Mesothelial cell of epicardium (in vitro differentiated cells): ENCODE measurements at places on chromosomes 2 and 18. TPM values are rescaled to one million over a fixed set of nuclear protein-coding genes. Genes with fewer than 3 reads are reported as not detected.

PPP1R1C gene
- total RNA-seq: 5.8 to 6.8 TPM (median 6.3 TPM) in 3 replicates

SFTPB gene
- not detected in 3 replicates for total RNA-seq

TEX44 gene
- total RNA-seq: not detected in 3 replicates

KCNF1 gene
- 0.72 to 0.93 TPM (median 0.83 TPM) in 3 replicates for total RNA-seq

EFR3B gene
- 14.4 to 16.7 TPM (median 15.4 TPM) in 3 replicates for total RNA-seq

FAM237A gene
- not detected in 3 replicates for total RNA-seq

SLC4A5 gene
- total RNA-seq: 7.5 to 9.3 TPM (median 9.2 TPM) in 3 replicates

TXNDC2 gene
- 0.29 TPM in 1 of 3 replicates, not detected in the others for total RNA-seq

ERBB4 gene
- 8.5 to 9.5 TPM (median 9.2 TPM) in 3 replicates for total RNA-seq

ZNF396 gene
- 1.2 to 1.8 TPM (median 1.6 TPM) in 3 replicates for total RNA-seq

ZAP70 gene
- total RNA-seq: 1.9 to 3.1 TPM (median 2.3 TPM) in 3 replicates

NEDD4L gene
- total RNA-seq: 134 to 141 TPM (median 135 TPM) in 3 replicates

DNA sequence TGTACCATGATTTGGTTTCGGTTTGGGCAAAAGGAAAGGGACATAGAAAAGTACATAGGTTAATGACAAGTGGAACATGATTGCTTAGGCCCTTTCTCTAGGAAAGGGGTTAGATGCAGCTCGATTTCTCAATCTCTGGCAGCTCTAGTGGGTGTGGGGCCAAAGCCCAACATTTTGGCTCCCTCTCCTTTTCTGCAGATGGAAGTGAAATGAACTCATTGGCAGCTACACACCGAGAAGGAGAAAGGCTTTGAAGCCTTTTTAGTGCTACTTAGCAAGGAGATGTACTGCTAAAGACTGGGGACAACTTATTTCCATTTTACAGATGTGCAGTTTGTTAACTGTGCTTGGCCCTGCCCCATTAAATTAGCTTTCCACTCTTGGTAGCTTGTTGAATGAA lies 93.8 kb downstream of the LYPD6B start:
- H3K4me1 ChIP-seq: peaks cover 49% of the 10 kb centered on the region
- H3K27me3 ChIP-seq: no peaks in the 10 kb centered on the region
- no peak for DNase-seq
- no peaks in the 10 kb centered on the region for H3K36me3 ChIP-seq

DNA sequence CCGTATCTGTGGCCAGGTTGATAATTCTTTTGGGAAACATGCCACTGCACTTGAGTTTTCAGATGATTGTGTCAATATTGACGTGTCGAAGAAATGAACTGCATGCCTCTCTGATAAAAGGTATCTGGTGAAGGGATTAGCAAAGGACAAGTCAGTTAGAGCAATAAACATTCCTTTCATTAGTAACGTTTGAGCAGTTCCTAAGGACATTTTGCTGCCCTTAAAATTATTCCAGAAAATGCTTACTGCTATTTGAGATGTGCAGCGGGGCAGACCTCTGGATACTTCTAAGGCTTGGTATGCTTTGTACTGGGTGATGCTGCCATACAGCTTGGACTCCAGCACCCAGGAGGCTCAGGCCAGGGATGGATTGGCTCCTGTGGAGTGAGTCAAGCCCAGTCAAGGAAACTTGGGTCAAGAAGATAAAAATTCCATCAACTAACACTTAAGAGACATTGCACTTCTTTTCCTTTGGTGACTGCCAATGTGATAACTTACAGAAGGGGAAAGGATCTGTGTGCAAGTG lies 166.7 kb downstream of the FHOD3 start:
- no peak overlapping the region for H3K4me3 ChIP-seq
- DNase-seq: no peak

- DNase-seq: no peak
- peak overlapping the region; percentile 56 for H3K27ac ChIP-seq
- H3K4me3 ChIP-seq: no peak overlapping the region
- peaks cover 49% of the 10 kb centered on the region for H3K4me1 ChIP-seq
- H3K36me3 ChIP-seq: no peaks in the 10 kb centered on the region
- no peaks in the 10 kb centered on the region for H3K27me3 ChIP-seq
Observed at GRCh38 chr2:120914839-120915521, 179.3 kb downstream of the GLI2 start.

GRCh38 chr18:59718108-59718463 lies 20.9 kb upstream of the CCBE1 start:
- no peaks in the 10 kb centered on the region for H3K36me3 ChIP-seq
- no peak overlapping the region for H3K4me3 ChIP-seq
- H3K4me1 ChIP-seq: peaks cover 14% of the 10 kb centered on the region
- H3K27ac ChIP-seq: no peak overlapping the region
- H3K27me3 ChIP-seq: peaks cover 24% of the 10 kb centered on the region
- no peak for DNase-seq

GRCh38 chr2:46909771-46910419 lies 5.7 kb downstream of the MCFD2 start:
- no peak overlapping the region for H3K4me3 ChIP-seq
- H3K27me3 ChIP-seq: no peaks in the 10 kb centered on the region
- no peak for DNase-seq
- peaks cover 34% of the 10 kb centered on the region for H3K36me3 ChIP-seq

DNA sequence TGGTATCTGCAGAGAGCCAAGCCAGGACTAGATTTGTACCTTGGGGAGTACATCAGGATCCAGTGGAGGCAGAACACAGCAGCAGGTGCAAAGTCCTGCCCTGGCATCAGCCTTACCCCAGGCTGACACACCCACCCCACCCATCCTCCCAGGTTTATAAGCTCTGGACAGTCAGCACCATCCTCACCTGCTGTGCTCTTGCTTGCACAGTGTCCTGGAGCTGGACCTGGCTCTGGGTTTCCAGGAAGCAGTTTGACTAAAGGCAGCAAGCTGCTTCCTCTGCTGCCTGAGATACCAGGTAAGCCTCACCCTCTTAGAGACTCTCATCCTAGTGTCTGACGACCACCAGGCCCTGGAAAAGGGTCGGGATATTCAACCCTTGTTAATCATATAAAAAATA lies at the start of gene SULT1C3:
TSS of gene SULT1C3 (plus strand) at position 183 of the 400 bp plus-strand sequence. CDS start 7,227 bp downstream, outside the sequence.
- H3K27me3 ChIP-seq: no peaks in the 10 kb centered on the region
- H3K36me3 ChIP-seq: no peaks in the 10 kb centered on the region
- no peak within 1 kb of the TSS for H3K27ac ChIP-seq
- H3K4me3 ChIP-seq: no peak within 1 kb of the TSS

GRCh38 chr18:33923980-33924379 lies 300.7 kb downstream of the NOL4 start:
- peaks cover 15% of the 10 kb centered on the region for H3K4me1 ChIP-seq
- no peaks in the 10 kb centered on the region for H3K27me3 ChIP-seq
- H3K36me3 ChIP-seq: no peaks in the 10 kb centered on the region
- no peak overlapping the region for H3K4me3 ChIP-seq

DNA sequence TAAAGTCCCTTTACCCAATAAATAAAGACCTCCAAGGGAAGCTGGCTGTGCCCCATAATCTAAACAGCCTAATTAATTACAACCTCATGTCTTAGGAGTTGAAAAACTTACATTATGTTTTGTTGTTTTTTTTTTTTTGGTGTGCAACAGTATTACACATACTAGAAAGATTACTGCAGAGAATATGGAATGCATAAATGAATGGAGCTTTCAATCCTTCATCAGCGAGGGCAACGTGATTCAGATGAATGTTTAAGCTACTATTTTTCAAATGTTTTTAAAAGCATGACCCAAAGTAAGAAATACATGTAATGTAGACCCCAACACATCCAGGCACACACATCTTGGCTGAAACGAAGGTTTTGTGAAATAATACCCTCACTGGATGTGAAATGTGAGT lies 167.1 kb upstream of the FN1 start:
- no peak overlapping the region for H3K4me3 ChIP-seq
- no peak overlapping the region for H3K27ac ChIP-seq
- peaks cover 5% of the 10 kb centered on the region for H3K4me1 ChIP-seq
- H3K27me3 ChIP-seq: no peaks in the 10 kb centered on the region
- no peak for DNase-seq
- no peaks in the 10 kb centered on the region for H3K36me3 ChIP-seq

DNA sequence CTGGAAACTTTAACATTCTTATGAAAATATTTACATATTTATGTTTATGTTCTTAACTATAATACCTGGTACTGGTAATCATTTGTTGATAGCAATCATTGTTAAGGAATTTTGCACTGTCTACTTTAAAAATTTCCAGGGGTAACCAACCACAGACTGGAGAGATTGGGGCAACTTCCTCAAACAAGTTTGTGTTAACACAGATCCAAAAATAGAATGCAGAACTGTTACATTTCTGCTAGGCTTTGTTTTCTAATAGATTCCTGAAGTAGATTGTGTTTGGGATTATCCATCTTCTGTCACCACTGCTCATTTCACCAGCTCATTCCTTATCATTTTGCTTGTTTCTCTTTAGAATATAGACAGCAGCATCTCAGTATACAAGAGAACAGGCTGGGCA lies 23.7 kb downstream of the RNF125 start:
- no peak for DNase-seq
- peaks cover 3% of the 10 kb centered on the region for H3K36me3 ChIP-seq
- no peak overlapping the region for H3K4me3 ChIP-seq

- H3K36me3 ChIP-seq: no peaks in the 10 kb centered on the region
- peaks cover 8% of the 10 kb centered on the region for H3K27me3 ChIP-seq
- no peak for DNase-seq
- no peak overlapping the region for H3K4me3 ChIP-seq
Observed at GRCh38 chr18:23994361-23994902, 20.1 kb upstream of the TTC39C start.

GRCh38 chr2:231241755-231242507 lies 43.5 kb downstream of the ARMC9 start:
- H3K4me1 ChIP-seq: peaks cover 4% of the 10 kb centered on the region
- no peak overlapping the region for H3K4me3 ChIP-seq
- no peaks in the 10 kb centered on the region for H3K27me3 ChIP-seq

DNA sequence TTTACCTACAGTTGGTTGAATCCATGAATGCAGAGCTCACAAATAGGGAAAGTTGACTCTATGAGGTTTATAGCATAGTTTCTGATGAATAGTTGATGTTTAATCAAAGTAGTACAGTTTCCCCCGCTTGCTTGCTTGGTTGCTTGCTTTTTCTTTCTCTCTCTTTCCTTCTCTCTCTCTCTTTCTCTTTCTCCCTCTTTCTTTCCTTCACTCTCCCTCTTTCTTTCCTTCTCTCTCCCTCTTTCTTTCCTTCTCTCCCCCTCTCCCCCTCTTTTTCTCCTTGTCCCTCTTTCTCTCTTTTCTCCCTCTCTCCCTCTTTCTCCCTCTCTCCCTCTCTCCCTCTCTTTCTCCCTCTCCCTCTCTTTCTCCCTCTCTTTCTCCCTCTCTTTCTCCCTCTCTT lies 999.9 kb upstream of the CELF4 start:
- H3K27me3 ChIP-seq: peaks cover 2% of the 10 kb centered on the region
- H3K27ac ChIP-seq: no peak overlapping the region
- no peaks in the 10 kb centered on the region for H3K4me1 ChIP-seq
- DNase-seq: no peak
- no peak overlapping the region for H3K4me3 ChIP-seq

DNA sequence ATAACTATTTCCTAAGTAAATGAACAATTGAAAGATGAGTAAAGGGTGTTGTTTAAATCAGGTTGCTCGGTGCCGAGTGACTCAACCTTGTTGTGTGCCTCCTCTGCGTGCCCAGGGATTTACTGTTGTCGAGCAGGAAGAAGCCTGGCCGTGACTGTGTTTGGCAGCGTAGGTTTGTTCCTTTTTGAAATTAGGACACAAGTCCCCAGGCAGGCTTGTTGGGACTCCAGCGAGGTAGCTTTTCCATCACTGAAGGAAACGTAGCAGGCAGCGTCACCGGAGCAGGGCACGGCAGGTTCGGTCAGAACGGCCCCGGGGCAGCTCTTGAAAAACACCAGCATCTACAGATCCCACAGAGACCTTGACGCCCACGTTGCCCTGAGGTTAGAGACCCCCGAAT lies 48.6 kb downstream of the TMEM18 start:
- peaks cover 22% of the 10 kb centered on the region for H3K27me3 ChIP-seq
- DNase-seq: no peak
- no peaks in the 10 kb centered on the region for H3K4me1 ChIP-seq
- H3K36me3 ChIP-seq: no peaks in the 10 kb centered on the region
- H3K4me3 ChIP-seq: no peak overlapping the region

- no peak for DNase-seq
- H3K4me3 ChIP-seq: no peak overlapping the region
- H3K36me3 ChIP-seq: peaks cover 6% of the 10 kb centered on the region
- no peaks in the 10 kb centered on the region for H3K27me3 ChIP-seq
- peak overlapping the region; percentile 52 for H3K27ac ChIP-seq
- H3K4me1 ChIP-seq: peaks cover 43% of the 10 kb centered on the region
Observed at GRCh38 chr2:47058003-47058931, 96.8 kb downstream of the STPG4 start.

DNA sequence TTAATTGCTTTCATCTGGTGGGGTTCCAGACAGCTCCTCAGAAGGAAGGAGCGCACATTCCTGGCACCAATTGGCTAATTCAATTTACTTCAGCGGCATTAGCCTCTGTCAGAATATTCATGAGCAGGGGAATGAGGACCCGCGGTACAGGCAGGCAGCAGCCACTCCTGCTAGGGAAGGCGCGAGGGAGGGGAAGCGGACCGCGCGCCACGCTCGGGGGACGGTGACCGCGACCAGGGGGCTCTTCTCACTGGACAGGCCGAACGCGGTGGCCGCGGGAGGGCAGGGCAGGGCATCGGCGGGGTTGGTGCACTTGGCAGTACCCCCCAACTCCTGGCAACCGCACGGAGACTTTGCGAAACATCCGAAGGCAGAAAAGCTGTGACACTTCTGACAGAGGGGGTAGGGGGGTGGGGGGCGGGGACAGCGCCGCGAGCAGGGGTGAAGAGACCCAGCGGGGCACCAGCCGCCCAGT lies at the start of gene CDH20:
TSS of gene CDH20 (plus strand) at position 160 of the 475 bp plus-strand sequence.
- H3K4me3 ChIP-seq: peak within 1 kb of the TSS; percentile 76
- peaks cover 61% of the 10 kb centered on the region for H3K27me3 ChIP-seq
- no peaks in the 10 kb centered on the region for H3K36me3 ChIP-seq
- peak; percentile 25 for DNase-seq

DNA sequence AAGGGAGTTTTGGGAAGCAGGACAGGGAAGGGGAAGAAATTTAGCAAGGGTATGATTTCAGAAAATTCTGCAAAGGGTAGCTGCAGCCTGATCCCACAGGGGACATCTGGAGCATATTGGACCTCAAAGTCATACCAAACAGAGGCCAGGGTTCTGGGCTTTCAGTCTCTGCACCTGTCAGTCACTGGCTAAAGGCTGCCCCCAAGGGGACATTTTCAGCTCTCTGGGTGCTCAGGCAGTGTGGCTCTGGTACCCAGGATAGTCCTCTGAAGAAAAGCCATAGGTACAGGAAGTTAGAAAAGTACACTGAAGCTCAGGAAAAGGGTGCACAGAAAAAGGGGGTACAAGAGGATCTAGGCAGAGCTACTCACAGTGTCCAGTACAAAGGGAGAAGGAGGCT lies 149.2 kb downstream of the INSIG2 start:
- no peak overlapping the region for H3K27ac ChIP-seq
- H3K4me3 ChIP-seq: no peak overlapping the region
- no peaks in the 10 kb centered on the region for H3K36me3 ChIP-seq
